Smooth muscle cell of bladder (primary cell): ENCODE measurements at places on chromosomes 1 and 21. TPM values are rescaled to one million over a fixed set of nuclear protein-coding genes. Genes with fewer than 3 reads are reported as not detected.

The LCE3D gene
- total RNA-seq: not detected in 2 replicates

The CFHR3 gene
- not detected in 2 replicates for total RNA-seq

The AKT3 gene
- 23.5 and 35.9 TPM in 2 replicates for total RNA-seq

The EPHA2 gene
- total RNA-seq: 7.0 and 11.7 TPM in 2 replicates

The PLA2G2C gene
- not detected in 2 replicates for total RNA-seq

The WNT3A gene
- not detected in 2 replicates for total RNA-seq

The GREM2 gene
- total RNA-seq: 7.8 and 10.0 TPM in 2 replicates

The SEC22B gene
- total RNA-seq: 77.7 and 87.5 TPM in 2 replicates

The TIE1 gene
- 0.14 and 1.2 TPM in 2 replicates for total RNA-seq

The SAMD11 gene
- total RNA-seq: 34.2 and 36.6 TPM in 2 replicates

The LCK gene
- not detected in 2 replicates for total RNA-seq

The KDF1 gene
- total RNA-seq: not detected in 2 replicates

The STIL gene
- 1.7 and 2.6 TPM in 2 replicates for total RNA-seq

The C1orf87 gene
- under 0.01 TPM in 1 of 2 replicates, not detected in the other for total RNA-seq

The CRYAA gene
- total RNA-seq: not detected in 2 replicates

The S100A3 gene
- total RNA-seq: 8.2 and 10.4 TPM in 2 replicates

The GNAT2 gene
- total RNA-seq: 0.28 and 0.37 TPM in 2 replicates

The LORICRIN gene
- total RNA-seq: not detected in 2 replicates

The FALEC gene
- 0.18 and 0.57 TPM in 2 replicates for total RNA-seq

The ISG20L2 gene
- 5.5 and 7.5 TPM in 2 replicates for total RNA-seq

The DDR2 gene
- 131 and 155 TPM in 2 replicates for total RNA-seq

The PDZK1 gene
- 0.28 and 0.46 TPM in 2 replicates for total RNA-seq

The RNF207 gene
- total RNA-seq: 5.3 and 16.6 TPM in 2 replicates

The OR2T33 gene
- not detected in 2 replicates for total RNA-seq

The RNU1-2 gene
- 3,030 and 4,050 TPM in 2 replicates for total RNA-seq

The BCAS2 gene
- total RNA-seq: 38.0 and 41.1 TPM in 2 replicates

The DIO1 gene
- total RNA-seq: not detected in 2 replicates

The MAP10 gene
- total RNA-seq: 1.3 and 1.5 TPM in 2 replicates

The PPM1J gene
- total RNA-seq: 0.55 and 0.57 TPM in 2 replicates

The LRRC7 gene
- under 0.01 TPM in 2 replicates for total RNA-seq

The TRAF3IP3 gene
- under 0.01 and 0.28 TPM in 2 replicates for total RNA-seq

The SH2D1B gene
- not detected in 2 replicates for total RNA-seq

The NUP210L gene
- total RNA-seq: under 0.01 and 0.18 TPM in 2 replicates

The SYT2 gene
- under 0.01 TPM in 1 of 2 replicates, not detected in the other for total RNA-seq

The FCAMR gene
- total RNA-seq: not detected in 2 replicates

The ADAMTS5 gene
- total RNA-seq: 22.3 and 24.4 TPM in 2 replicates

The KRTAP21-2 gene
- total RNA-seq: not detected in 2 replicates
